GM12865 (cell line): ENCODE measurements at places on chromosomes 16 and 17.
A peak's percentile ranks its signal among the peaks of the same experiment; 100 is the strongest.

- DNase-seq = no peak
Measured at GRCh38 chr17:55157165-55157564, 107.6 kb upstream of the HLF start.

GRCh38 chr17:50102164-50102991, 7.2 kb downstream of the PDK2 start:
- DNase-seq = no peak

GRCh38 chr16:55703003-55704001, 47.5 kb downstream of the SLC6A2 start:
- DNase-seq = peak; percentile 53

DNA sequence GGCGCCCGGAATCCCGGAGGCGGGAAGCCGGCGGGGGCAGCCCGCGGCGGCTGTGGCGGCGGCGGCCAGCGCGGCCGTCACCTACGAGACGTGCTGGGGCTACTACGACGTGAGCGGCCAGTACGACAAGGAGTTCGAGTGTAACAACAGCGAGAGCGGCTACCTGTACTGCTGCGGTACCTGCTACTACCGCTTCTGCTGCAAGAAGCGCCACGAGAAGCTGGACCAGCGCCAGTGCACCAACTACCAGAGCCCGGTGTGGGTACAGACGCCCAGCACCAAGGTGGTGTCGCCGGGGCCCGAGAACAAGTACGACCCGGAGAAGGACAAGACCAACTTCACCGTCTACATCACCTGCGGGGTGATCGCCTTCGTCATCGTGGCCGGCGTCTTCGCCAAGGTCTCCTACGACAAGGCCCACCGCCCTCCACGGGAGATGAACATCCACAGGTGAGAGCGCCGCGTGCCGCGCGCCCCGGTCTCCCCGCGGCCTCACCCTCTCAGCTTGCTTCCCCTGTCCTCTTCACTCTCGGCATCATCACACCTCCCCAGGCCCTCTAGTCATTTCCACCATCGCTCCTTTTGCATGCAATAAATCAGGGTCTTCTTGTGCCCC, 706 bp downstream of the SHISA6 start:
- DNase-seq = no peak
